ENCODE measurements at places on chromosomes 7 and 10.

DNA sequence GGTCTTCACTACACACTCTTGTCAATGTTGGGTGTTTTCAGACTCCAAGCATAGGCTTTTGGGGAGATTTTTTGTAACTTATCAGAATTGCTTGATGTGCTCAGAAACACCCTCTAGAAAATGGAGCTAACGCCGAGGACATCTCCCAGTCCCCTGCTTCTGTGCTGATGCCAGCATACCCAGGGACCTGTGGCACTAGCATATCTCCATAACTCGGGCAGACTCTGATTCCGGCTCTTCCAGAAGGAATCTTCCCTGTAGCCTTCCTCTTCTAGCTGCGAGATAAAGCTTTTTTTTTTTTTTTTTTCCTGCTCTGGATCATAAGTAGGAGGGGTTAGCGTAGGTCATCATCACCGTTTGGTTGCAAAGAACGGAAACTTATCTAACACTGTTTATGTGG, 434.4 kb downstream of the GALNT17 start:
- no peak for DNase-seq

DNA sequence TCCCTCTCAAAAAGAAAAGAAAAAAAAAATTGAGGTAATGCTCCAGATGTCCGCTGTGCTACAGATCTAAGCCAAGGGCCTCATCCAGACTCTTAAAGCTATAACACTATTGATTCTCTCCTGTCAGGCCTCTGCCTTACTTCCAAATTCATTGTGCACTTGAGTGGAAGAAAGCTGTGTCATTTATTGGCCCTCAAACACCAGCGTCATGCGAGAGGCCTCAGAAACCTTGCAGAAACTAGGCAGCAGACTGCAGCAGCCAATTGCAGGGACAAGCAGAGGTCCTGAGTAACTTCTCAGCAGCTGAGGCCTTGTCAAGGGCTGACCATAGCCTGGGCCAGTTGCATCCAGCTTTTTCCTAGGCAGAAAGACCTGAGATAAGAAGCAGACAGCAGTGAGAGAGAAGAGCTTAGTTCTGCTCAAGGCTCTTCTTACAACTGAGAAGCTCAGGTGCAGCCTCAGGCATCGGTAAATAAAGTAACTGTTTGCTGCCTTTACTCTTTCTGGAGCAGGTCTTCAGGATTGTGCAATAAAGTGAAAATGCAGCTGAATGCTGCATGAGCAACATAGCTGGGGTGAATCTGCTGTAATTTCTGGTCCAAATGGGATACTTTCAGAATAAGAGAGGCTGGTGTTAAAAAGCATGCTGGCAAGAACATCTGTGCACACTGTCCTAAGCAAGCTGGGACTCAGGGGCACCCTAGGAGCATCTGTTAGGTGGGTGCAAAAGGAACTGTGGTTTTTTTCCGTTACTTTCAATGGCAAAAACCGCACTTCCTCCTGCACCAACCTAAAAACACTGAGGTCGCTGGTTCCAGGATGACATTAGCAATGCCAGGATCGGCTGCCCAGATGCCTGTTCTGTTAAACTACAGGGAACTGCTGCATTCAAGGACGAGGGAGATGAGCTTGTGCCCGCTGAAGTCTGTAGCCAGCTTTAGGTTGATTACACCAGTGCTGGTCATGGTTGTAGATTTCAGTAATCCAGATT, 181.8 kb upstream of the PFKP start:
- DNase-seq = no peak

- DNase-seq = no peak
These were observed 229.2 kb downstream of the CELF2 start for GRCh38 chr10:11246752-11247467.

- DNase-seq = no peak
These were observed 120.2 kb upstream of the TMEM229A start for GRCh38 chr7:124152859-124153692.

DNA sequence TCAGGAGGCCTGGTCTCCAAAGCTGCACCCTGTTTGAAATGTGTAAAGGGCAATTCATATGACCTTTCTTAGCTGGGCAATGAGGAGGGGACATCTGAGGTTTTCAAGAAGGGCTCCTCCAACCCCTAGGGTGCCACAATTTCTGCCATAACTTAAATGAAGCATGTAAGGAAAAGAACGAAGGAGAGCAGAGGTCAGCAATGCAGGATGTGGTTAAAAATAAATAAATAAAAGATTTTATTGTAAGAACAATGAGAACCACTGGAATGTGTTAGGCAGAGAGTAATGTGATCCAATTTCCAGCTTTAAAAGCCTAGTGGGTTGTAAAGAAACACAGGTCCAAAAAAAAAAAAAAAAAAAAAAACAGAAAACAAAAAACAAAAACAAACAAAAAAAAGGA, 673.1 kb downstream of the TNS3 start:
- DNase-seq = no peak

GRCh38 chr10:106992055-106992454, 172.5 kb downstream of the SORCS1 start:
- DNase-seq = no peak

DNA sequence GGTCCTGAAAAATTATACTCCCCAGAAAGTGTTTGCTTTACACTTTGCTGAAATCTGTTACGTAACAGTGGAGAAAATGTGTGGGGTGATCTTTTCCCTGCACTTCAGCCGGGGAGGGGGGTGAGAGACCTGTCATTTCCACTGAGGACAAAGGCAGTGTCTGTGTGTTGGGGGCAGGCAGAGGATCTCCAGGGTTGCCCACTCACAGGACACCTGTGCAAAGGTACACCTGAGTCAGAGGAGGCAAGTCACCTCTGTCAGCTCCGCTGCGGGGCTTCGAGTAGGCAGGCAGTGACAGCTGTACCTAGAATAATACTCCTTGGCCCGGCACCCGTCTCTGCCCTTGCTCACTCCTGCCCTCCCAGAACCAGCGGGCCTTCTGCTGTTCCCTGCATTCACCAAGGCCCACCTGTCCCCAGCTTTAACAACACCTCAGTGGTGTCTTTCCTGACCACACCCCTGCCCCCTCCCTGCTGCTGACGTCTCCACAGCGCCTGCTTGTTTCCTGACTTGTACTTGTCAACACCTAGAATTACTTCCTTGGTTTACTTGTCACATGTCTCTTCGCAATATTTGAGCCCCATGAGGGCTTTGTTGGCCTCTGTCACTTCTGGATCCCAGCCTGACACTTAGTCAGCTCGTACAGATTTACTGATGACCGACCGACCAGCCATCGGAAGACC, 159.2 kb downstream of the NEURL1 start:
- DNase-seq = no peak

Data from central memory CD8-positive, alpha-beta T cell (primary cell).